ENCODE measurements at places on chromosomes 4 and X.

DNA sequence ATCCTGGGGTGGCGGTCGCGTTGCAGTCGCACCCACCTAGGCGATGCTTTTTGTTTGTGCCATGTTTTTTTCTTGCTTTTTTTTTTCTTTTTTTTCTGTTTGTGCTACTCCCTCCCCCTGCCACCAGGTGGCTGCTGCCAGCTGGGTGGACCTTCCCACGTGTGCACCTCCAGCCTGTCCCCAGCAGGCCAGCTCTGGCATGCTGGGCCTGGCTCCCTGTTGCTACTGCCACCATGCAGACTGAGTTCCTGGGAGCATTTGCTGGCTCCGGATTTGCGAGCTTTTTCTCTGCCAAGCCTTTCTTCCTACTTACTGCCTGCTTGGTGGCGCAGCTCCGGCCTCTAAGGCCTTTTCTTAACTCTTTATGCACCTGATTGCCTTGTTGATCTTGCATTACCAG, 161.2 kb upstream of the WDFY3 start:
- no peak for DNase-seq

- no peak for DNase-seq
Measured at GRCh38 chr4:29770627-29771026, 949.5 kb upstream of the PCDH7 start.

GRCh38 chr4:24003926-24004325, 114.1 kb upstream of the PPARGC1A start:
- DNase-seq = no peak

- no peak for DNase-seq
Measured at GRCh38 chr4:152041295-152041694, 280.5 kb upstream of the GATB start.

DNA sequence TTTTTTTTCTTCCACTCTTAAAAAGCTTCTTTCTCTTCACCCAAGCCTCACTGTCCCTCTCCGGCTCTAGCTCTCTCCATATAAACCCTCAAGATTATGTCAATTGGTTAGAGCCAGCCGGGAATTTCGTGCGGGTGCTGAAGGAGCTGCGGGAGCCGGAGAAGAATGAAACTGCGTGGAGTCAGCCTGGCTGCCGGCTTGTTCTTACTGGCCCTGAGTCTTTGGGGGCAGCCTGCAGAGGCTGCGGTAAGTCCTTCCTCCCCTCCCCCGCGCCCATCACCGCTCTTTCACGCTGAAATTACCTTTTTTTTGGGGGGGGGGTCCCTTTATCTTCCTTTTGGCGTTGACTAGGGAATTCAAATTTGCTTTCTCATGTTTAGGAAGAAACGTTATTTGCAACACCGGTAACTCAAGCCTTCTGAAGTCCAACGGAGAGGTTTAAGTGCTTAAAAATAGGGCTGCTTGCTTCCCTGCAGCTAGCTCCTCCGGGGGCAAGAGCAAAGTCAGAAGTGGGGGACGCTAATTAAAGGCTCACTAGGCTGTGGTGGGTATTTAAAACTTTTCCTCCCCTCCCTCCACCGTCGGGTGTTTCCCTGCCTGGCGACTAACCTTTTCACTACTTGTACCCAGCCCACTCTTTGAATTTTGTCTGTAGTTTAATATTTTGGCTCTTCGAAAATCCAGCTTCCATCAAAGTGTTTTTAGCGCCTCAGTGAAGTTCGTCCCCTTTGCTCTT, 491 bp downstream of the COL4A5 start:
- no peak for DNase-seq

DNA sequence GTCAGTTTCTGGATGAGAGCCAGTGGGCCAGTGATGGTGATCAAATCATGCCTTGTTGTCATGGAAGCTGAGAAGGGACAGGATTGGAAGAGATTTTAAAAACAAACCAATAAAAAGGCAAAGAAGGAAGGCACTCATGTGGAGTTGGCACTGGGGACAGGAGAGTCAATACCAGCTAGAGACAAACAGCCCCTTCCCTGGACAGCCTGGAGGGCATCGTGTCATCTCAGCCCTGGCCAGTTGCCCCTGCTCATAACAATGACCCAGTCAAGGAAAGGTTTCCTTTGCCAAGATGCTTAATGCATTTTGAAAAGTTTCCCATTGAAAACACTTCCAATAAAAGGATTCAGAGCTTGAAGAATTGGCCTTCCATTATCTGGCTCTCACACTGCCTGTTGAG, 55.5 kb downstream of the SCML1 start:
- DNase-seq = no peak

GRCh38 chrX:17046478-17047097, 100.1 kb downstream of the REPS2 start:
- peak; percentile 22 for DNase-seq

GRCh38 chrX:77426811-77427210, 20.4 kb upstream of the FGF16 start:
- DNase-seq = no peak

- DNase-seq = no peak
Measured at GRCh38 chrX:68999931-69000330, 165.3 kb downstream of the PJA1 start.

GRCh38 chrX:133373386-133374079, 41.8 kb downstream of the GPC4 start:
- no peak for DNase-seq

- DNase-seq = no peak
Measured at GRCh38 chr4:62797221-62797620, 1597.1 kb downstream of the ADGRL3 start.

GRCh38 chr4:110480031-110480549, 4.1 kb downstream of the ENPEP start:
- no peak for DNase-seq

DNA sequence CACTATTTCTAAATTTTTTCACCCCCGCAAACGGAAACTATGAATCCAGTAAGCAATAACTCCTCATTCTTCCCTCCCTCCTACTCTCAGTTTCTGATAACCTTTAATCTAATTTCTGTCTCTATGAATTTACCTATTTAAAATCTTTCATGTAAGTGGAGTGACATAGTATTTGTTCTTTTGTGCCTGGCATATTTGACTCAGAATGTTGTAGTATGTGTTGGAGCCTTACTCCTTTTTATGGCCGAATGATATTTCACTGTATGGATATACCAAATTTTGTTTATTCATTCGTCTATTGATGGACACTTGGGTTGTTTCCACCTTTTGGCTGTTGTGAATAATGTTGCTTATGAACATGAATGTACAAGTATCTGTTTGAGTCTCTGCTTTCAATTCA, 61.1 kb upstream of the C1GALT1C1 start:
- DNase-seq = no peak

GRCh38 chrX:2500091-2500802, 529 bp downstream of the DHRSX start:
- no peak for DNase-seq

Measured in DMS153 (cell line).